ENCODE measurements at places on chromosomes 7 and 10.

GRCh38 chr10:1379601-1380000 is 323.4 kb downstream of the WDR37 start:
- no peak overlapping the region for H3K27ac ChIP-seq
- H3K4me3 ChIP-seq, result no peak overlapping the region
- H3K27me3 ChIP-seq, result no peaks in the 10 kb centered on the region
- H3K4me1 ChIP-seq, result peaks cover 6% of the 10 kb centered on the region
- no peaks in the 10 kb centered on the region for H3K36me3 ChIP-seq

DNA sequence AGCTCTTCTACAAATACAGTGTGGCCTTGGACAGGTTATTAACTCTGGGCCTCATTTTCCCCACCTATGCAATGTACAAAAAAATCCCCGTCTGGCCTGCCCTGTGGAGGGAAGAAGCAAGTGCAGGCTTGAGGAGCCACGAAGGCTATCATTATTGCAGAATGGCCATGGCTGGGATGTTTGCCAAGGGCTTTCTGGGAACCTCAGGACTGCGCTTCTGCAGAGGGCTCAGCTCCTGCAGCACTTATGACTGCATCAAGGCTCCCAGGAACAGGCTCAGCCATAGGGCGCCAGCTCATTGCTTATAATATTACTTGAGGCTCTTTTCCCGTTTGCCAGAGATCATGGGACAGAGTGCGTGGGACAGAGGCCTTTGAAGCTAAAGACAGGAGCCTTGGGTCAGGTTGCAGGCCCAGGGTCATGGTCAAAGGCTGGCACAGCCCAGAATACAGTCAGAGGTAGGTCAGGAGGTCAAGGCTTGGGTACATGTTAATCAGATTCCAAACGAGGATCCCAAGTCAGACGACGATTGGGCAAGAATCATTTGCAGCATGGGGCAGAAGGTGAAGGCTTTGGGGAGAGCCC is 20.6 kb upstream of the C10orf105 start:
- no peak for DNase-seq
- no peaks in the 10 kb centered on the region for H3K27me3 ChIP-seq
- H3K4me3 ChIP-seq, result no peak overlapping the region
- no peak overlapping the region for H3K27ac ChIP-seq
- peaks cover 3% of the 10 kb centered on the region for H3K4me1 ChIP-seq

DNA sequence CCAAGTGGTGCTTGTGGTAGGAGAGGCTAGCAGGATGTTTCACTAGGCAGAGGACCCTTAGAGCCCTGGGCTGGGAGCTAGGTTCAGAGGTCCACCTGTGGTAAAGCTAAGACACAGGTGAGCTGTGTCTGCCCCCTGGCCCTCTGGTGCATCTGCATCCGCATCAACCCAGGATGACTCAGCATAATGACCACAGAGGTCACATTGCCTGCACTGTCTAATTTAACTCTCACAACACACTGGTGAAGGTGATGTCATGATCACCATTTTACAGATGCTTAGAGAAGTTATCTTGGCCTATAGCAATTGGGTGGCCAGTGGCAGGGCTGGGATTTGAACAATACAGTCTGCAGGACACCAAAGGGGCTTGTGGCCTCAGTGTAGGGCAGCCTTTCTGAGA is 33.1 kb downstream of the HABP2 start:
- no peak overlapping the region for H3K4me3 ChIP-seq
- no peaks in the 10 kb centered on the region for H3K27me3 ChIP-seq
- DNase-seq, result no peak
- no peaks in the 10 kb centered on the region for H3K4me1 ChIP-seq

- DNase-seq, result no peak
- H3K36me3 ChIP-seq, result no peaks in the 10 kb centered on the region
- no peak overlapping the region for H3K4me3 ChIP-seq
- no peaks in the 10 kb centered on the region for H3K27me3 ChIP-seq
- H3K27ac ChIP-seq, result no peak overlapping the region
Observed at GRCh38 chr7:147079921-147080420, 963.4 kb downstream of the CNTNAP2 start.

DNA sequence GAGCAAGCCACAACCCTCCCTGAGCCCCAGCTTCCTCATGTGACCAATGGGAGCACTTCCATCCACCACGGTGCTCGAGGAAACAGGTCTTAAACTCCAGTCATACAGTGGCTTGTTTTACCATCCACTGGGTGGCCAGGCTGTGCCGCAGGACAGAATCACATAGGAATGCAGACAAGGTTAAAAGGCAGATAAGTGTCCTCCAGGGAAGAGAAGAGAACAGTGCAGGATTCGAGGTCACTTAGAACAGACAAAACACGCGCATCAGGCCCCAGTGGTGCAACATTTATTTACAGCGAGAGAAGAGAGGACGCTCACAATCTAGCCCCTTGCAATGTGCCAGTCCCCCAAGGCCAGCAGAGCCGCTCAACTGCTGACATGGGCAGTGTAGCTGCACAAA is 92.8 kb downstream of the TMEM130 start:
- H3K4me3 ChIP-seq, result no peak overlapping the region
- DNase-seq, result no peak
- H3K4me1 ChIP-seq, result 0 out of 2 replicates have a peak, but pooled peaks cover 4% of the 10 kb centered on the region
- H3K36me3 ChIP-seq, result no peaks in the 10 kb centered on the region
- no peak overlapping the region for H3K27ac ChIP-seq
- no peaks in the 10 kb centered on the region for H3K27me3 ChIP-seq

DNA sequence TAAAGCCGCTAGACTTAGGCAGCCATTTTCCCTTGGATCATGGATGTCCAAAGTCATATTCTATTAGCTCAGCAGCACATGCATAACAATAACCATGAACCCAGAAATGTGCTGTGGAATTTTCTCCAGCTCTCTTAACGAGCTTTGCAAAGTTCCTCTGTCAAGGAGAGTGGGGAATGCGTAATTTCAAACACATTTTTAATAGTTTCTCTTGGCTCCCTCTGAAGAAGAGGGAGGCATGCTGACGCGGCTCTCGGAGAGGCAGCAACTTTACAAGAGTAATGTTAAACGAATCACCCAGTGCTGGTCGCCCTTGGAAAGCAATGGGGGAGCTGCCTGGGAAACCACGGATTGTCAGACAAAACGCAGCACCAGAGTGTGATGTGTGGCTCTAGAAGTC is 114.8 kb downstream of the RAB18 start:
- peaks cover 4% of the 10 kb centered on the region for H3K4me1 ChIP-seq
- H3K27me3 ChIP-seq, result no peaks in the 10 kb centered on the region
- no peak for DNase-seq
- no peak overlapping the region for H3K27ac ChIP-seq
- no peak overlapping the region for H3K4me3 ChIP-seq

DNA sequence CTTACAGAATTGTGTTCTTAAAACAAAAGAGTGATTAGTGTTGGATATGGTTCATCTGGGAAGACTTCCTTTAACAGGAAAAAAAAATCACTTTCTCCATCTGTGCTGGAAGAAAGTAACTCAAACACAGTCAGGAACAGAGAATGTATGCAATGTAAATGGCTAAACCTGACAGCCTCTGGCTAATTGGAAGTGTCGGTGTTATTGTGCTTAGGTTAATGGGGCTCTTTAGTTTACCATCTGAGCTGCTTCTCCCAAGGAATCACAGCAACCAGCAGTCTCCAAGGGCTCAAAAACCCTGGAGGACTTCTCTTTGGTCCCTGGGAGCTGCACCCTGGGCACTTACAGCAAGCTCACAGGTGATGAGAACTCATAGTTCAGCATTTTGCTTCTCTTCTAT is 724.5 kb downstream of the LRMDA start:
- no peaks in the 10 kb centered on the region for H3K27me3 ChIP-seq
- no peak for DNase-seq
- H3K4me3 ChIP-seq, result no peak overlapping the region
- no peaks in the 10 kb centered on the region for H3K36me3 ChIP-seq
- no peaks in the 10 kb centered on the region for H3K4me1 ChIP-seq

GRCh38 chr10:6692856-6693255 is 112.8 kb upstream of the PRKCQ start:
- no peaks in the 10 kb centered on the region for H3K4me1 ChIP-seq
- H3K36me3 ChIP-seq, result no peaks in the 10 kb centered on the region
- no peak overlapping the region for H3K4me3 ChIP-seq
- no peak for DNase-seq

GRCh38 chr10:131928248-131929095 is 27.7 kb downstream of the PPP2R2D start:
- H3K4me3 ChIP-seq, result no peak overlapping the region
- no peak overlapping the region for H3K27ac ChIP-seq
- no peaks in the 10 kb centered on the region for H3K27me3 ChIP-seq
- H3K4me1 ChIP-seq, result peaks cover 6% of the 10 kb centered on the region
- no peaks in the 10 kb centered on the region for H3K36me3 ChIP-seq
- DNase-seq, result no peak

DNA sequence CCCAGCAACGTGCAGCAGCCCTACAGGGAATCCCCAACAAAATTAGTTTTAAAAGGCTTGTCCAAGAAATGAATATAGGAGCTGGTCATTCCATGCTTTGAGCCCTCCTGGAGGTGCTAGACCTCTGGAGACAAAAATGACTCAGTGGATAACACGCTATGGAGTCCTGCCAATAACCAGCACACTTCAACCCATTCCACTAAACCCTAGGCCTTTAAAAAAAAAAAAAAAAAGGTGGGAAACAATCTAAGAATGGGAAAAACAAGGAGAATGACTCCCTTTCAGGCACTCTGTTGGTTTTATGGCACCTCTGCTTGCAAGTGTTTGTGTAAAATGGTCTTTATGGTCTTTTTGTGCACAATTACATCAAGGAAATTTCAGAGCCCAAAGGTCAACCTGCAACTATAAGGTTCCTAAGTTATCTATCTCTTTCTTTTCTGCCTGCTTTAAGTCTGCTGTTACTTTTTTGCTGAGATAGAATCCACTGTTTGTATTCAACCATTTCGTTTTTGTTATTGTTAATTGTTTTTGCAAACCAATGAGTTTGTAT is 21.3 kb downstream of the AVL9 start:
- no peak for DNase-seq
- no peaks in the 10 kb centered on the region for H3K27me3 ChIP-seq
- no peaks in the 10 kb centered on the region for H3K4me1 ChIP-seq
- H3K36me3 ChIP-seq, result peaks cover 2% of the 10 kb centered on the region
- no peak overlapping the region for H3K4me3 ChIP-seq

GRCh38 chr7:105822806-105823205 is 53.6 kb downstream of the ATXN7L1 start:
- no peaks in the 10 kb centered on the region for H3K36me3 ChIP-seq
- no peaks in the 10 kb centered on the region for H3K27me3 ChIP-seq
- no peak overlapping the region for H3K4me3 ChIP-seq
- no peaks in the 10 kb centered on the region for H3K4me1 ChIP-seq
- no peak for DNase-seq
- no peak overlapping the region for H3K27ac ChIP-seq

All from iPS DF 6.9 (cell line).